ENCODE measurements at places on chromosomes 16 and 17.

GRCh38 chr16:25828510-25828909 lies 136.8 kb downstream of the HS3ST4 start:
- no peak for DNase-seq

GRCh38 chr16:57564571-57565270 lies 22.3 kb downstream of the ADGRG5 start:
- DNase-seq = peak; percentile 40

- no peak for DNase-seq
Observed at GRCh38 chr16:56662357-56663354, 4.9 kb downstream of the MT1F start.

GRCh38 chr17:7767405-7768021 lies 50.0 kb downstream of the DNAH2 start:
- no peak for DNase-seq

DNA sequence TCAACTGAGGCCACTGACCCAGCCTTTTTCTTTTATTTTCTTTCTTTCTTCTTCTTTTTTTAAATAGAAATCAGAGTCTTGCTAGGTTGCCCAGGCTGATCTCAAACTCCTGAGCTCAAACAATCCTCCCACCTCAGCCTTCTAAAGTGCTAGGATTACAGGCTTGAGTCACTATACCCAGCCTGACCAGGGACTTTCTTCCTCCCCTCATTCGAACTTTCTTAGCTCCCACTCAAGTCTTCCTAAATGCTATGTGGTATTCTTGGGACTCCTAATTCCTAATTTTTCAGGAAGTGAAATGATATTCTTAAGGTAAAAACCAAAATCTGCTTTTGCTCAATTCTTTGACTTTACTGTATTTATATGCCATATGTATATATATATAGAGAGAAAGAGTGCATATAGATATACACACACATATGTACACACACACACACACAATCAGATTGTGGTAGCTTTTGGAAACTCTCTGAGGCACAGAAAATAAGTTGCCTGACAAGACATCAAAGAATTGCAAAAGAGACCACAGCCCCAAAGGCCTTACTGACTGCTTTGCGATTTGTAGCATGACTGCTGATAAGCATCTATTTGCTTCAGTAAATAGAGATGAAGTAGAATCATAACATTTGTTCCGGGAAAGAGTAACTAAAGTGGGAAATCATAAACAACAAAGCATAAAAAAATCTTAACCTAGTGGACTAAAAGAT lies 9.5 kb upstream of the AMZ2 start:
- no peak for DNase-seq

DNA sequence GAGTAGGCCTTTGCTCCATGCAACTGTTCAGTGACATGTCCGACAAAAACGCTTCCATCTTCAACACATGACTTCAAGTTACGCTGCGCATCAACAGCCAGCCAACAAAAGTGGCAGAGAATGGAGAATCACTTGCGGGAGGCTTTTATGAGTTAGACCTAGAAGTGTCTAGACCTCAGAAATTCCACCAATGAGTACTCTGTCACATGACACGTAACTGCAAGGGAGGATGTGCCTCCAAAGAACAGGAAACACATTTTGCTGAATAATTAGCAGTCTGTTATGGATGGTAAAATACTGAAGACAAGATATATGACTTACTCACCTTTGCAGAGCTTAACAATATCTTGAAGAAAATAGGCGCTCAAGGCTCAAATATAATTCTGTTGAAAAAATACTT lies 62.1 kb downstream of the MYO1D start:
- no peak for DNase-seq

GRCh38 chr17:65527381-65527780 lies 34.1 kb downstream of the AXIN2 start:
- DNase-seq = no peak

- no peak for DNase-seq
Observed at GRCh38 chr16:86063760-86064405, 164.9 kb downstream of the IRF8 start.

DNA sequence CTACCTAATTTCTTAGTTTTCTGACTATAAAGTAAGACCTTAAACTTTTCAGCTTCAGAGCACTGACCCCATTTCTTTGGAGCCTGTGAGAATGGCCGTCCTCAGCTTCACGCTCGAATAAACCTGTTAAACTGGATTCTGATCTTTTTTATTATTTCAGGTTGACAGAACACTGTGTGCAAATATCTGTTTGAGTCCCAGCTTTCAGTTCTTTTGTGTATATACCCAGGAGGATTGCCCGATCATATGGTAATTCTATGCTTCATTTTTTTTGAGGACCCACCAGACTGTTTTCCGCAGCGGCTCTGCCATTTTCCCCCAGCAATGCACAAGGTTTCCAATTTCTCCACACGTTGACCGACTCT lies 19.8 kb upstream of the KCNH6 start:
- DNase-seq = no peak

GRCh38 chr17:75875940-75876189 lies 2.5 kb downstream of the TRIM47 start:
- DNase-seq = no peak

GRCh38 chr16:71637398-71637797 lies 11.4 kb downstream of the MARVELD3 start:
- no peak for DNase-seq

- DNase-seq = no peak
Observed at GRCh38 chr16:7967996-7968509, 622.3 kb downstream of the TMEM114 start.

DNA sequence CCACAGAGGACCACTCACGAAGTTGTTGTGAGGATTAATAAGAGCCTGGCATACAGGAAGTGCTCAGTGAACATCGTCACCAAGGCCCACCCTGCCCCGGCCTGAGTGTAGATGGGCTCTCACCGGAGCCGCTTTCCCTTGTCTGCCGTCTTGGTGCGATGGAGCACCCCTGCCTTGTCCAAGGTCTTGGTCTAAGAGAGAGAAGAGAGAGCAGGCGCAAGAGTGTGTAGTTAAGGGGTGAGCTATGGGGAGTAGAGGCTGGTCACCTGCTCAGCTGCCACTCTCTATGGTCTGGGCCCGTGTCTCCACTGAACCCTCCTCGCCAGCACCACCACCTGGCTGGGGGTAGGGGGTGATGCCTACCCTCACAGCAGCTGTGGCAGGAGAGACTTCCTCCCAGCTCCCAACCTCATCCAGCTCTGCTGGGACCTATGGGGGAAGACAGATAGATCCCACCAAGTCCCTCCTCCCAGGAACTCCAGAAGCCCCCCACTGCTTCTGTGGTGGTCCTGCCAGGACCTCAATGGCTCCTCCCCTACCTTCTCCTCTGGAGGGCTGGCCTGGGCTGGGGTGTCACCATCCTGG lies 28.7 kb downstream of the ARHGAP27 start:
- no peak for DNase-seq

DNA sequence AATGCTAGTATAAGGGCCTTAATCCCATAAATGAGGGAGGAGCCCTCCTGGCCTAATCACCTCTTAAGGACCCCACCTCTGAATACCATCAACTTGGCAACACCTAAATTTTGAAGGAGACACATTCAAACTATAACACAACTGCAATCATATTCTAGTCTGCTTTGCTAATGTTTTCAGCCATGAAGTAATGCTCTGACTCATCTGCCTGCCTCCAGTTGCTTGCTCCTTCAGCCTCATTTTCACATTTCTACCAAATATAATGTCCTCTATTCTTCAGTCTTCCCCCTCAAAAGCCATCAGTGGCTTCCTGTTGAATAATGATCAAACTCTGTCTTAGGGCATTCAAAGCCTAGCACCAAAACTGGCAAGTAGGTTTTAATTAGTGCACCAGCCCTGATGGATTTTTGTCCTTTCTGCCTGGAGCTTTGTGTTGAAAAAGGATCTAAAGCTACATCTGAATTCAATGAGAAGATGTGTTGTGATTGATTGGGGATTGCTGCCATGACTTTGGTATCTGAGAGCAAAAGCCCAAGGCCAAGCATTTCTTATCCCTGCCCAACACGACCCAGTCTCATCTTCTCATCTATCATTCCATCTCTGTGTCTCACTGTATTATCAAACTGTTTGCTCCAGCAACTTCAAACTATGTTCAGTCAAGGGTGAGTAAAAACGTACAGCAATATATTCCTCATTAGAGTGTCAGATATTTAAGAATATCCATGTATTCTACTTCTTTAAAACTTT lies 140.8 kb upstream of the ELAC2 start:
- no peak for DNase-seq

- no peak for DNase-seq
Observed at GRCh38 chr16:7456211-7456610, 123.6 kb downstream of the RBFOX1 start.

GRCh38 chr17:29096094-29096493 lies 53.2 kb downstream of the PIPOX start:
- DNase-seq = no peak

DNA sequence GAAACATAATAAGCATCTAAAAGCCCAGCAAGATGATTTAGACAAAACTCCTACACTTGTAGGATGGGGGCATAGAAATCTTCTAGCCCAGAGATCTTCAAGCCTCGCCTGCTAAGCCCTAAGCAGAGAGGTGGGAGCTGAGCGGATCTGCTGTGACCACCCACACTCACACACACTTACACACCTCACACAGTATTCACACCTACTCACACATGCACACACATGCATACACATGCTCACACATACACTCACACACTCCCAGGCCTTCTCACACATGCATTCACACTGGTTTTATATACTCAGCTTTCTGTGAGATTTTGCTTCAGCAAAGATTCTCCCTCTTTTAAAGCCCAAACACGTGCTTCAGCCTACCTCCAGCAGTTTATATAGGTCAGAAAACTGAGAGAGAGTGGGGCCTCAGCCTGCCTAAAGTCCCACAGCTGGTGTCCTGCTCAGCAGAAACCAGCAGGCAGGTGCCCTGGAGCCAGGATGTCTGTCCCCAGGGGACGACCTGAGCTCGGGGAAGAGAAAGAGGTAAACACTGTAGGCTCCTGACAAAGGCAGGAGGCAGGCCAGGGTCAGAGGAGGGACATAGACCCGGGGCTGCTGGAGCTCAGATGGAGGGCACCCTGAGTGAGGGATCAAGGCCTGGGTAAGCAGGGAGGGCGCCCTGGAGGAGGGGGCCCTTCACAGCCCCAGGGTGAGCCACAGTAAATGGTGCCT lies 12.0 kb upstream of the KRT19 start:
- no peak for DNase-seq

GRCh38 chr16:88013766-88014251 lies 62.6 kb downstream of the BANP start:
- DNase-seq = no peak

GRCh38 chr17:56244268-56244890 lies 91.1 kb downstream of the ANKFN1 start:
- no peak for DNase-seq

DNA sequence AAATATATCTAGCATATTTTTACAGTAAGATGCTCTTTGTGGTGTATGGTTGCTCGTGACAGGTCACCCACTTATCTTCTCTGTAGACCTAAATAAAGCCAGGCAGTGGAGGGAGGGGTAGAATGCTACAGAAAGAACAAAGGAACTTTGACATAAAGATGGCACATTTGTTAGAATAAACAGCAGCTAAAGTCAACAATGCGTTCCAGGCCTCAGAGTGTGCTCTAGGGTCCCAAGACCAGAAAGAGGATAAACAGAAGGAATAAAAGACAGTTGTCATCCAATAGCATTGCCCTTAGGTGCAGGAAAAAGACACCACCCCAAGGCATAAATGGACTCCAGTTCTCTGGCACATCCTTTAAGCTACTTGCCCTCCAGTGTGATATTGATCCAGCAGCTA lies 523.0 kb upstream of the CDH11 start:
- no peak for DNase-seq

DNA sequence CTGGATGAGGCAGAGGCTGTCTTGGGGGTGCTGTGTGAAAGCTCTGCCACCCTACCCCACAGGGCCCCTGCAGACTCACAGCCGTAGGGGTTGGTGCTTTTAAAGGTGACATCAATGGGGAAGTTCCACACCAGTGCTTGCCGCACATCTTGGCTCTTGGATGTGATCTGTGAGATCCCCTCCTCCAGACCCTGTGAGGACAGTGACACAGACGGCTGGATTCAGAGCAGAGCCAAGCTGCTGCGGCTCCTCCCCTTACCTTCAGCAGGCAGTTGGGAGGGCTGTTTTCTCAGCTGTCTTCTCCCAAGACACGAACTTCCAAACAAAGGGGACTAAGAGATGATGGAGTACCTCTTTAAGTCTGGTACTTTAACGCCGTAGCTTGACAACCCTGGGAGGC lies 4.8 kb downstream of the B9D1 start:
- DNase-seq = no peak
